ENCODE measurements at places on chromosomes 7 and 10. TPM values are rescaled to one million over a fixed set of nuclear protein-coding genes. Genes with fewer than 3 reads are reported as not detected.

DNA sequence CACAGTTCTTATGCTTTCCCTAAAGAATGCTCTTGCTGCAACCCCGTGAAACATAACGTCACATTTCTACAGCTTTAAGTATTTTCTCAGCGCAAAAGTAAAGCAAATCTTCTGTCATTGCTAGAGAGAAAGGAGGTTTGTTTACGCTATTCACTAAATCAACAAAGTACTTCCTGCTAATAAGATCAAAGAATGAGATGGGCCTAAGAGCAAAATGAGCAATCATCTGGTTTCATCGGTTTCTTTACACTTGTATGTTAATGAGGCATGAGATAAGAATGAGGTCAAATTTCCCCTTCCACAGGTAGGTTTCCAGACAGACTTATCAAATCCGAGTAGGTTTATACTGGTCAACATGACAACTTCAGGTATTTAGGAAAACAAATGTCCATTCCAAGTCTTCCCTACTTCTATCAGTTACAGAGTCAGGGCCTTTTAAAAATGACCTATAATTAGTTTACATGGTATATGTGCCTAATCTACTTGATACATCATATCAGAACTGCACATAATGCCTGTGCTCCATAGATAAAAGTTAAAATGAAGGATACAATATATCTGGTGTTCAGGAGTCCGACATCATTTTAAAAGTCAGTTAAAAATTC is 8.4 kb downstream of the USP6NL start:
- H3K27ac ChIP-seq: no peak overlapping the region
- H3K4me1 ChIP-seq: 0 out of 2 replicates have a peak, but pooled peaks cover 2% of the 10 kb centered on the region
- no peaks in the 10 kb centered on the region for H3K27me3 ChIP-seq
- DNase-seq: peak; percentile 60

GPR22 gene
- total RNA-seq: not detected

DNA sequence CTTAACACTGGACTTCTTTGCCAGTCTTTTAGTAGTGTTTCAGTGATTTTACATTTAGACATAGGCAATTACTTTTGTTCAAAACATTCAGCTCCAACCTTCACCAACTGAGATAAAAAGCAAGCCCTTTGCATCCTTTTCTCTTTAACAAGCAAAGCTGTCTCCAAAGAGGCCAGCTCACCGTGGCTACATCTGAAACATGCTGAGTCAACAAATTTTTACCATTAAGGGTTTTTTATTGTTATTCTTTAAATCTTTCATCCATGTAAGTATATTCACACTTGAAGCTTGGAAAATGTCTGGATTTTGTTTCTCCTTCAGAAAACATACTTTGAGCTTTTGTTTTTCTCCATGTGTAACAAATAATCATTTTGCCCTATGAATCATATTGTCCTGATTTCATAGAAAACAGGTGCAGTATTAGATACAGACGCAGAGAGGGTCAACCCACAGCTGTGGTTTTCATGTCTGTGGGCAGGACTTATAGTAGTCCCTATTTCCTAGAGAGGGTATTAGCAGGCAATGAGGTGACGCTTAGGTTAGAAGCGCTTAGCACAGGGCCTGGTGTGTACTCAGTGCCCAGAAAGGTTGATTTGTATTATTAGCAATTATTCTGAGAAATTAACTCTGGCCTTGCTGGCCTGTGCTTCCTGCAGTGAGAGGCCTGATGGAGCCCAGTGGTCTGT is 99.5 kb downstream of the MKI67 start:
- H3K36me3 ChIP-seq: no peaks in the 10 kb centered on the region
- no peaks in the 10 kb centered on the region for H3K27me3 ChIP-seq
- DNase-seq: no peak
- H3K4me1 ChIP-seq: no peaks in the 10 kb centered on the region
- no peak overlapping the region for H3K27ac ChIP-seq
- H3K4me3 ChIP-seq: no peak overlapping the region

DNA sequence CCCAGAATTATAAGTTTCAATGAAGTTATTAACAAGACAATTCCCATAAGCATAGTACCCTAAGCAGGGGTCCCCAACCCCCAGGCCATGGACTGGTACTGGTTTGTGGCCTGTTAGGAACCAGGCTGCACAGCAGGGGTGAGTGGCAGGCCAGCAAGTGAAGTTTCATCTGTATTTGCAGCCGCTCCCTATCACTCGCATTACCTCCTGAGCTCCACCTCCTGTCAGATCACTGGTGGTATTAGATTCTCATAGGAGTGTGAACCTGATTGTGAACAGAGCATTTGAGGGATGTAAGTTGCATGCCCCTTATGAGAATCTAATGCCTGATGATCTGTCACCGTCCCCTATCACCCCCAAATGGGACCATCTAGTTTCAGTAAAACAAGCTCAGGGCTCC is 36.0 kb upstream of the KIAA1217 start:
- H3K27ac ChIP-seq: no peak overlapping the region
- no peaks in the 10 kb centered on the region for H3K27me3 ChIP-seq

GRCh38 chr7:50650057-50650664 is 85.0 kb upstream of the DDC start:
- H3K27ac ChIP-seq: no peak overlapping the region
- no peak for DNase-seq
- no peaks in the 10 kb centered on the region for H3K27me3 ChIP-seq
- H3K4me3 ChIP-seq: no peak overlapping the region

NACAD gene
- total RNA-seq: 0.56 TPM

All from IMR-90 (cell line).